AG04450 (cell line): ENCODE measurements at places on chromosomes 12 and 14.

- no peak for DNase-seq
These were observed 10.4 kb downstream of the POLE2 start for GRCh38 chr14:49677643-49678042.

DNA sequence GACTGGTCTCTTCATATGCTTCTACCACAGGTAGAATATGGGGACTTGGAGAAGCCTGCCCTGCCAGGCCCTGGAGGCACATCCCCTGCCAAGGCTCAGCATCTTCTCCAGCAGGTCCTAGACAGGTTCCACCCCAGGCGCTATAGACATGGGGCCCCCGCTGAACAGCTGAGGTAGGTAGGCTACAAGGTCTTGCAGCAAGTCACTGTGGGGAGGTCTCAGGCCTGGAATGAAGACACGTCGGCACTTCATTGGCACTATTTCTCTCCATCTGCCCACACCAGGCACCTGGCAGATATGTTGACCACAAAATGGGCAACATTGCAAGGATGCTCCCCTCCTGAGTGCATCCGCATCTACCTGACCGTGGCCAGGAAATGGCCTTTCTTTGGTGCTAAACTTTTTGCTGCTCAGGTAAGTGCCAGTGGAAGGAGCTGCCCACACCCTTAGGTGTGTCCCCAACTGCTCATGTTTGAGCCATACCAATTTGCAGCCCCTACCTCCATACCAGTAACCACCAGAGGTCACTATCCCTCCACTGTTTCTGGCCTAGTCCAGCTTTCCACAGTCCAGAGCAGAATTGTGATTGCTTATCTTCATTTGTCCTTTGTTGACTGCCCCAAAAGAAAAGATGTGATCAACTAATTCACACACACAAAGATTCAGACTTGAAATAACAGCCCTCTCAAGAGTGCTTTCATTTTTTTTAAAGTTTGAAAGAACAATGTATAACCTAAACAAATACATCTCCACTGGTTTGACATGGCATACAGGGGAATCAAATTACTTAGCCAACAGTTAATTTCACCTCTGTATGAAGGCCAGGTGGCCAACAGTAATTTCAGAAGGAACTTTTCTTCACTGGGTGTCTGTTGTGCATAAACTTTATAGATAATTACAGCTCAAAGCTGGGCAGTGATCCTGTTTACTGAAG is 16.1 kb downstream of the PIGH start:
- no peak for DNase-seq

DNA sequence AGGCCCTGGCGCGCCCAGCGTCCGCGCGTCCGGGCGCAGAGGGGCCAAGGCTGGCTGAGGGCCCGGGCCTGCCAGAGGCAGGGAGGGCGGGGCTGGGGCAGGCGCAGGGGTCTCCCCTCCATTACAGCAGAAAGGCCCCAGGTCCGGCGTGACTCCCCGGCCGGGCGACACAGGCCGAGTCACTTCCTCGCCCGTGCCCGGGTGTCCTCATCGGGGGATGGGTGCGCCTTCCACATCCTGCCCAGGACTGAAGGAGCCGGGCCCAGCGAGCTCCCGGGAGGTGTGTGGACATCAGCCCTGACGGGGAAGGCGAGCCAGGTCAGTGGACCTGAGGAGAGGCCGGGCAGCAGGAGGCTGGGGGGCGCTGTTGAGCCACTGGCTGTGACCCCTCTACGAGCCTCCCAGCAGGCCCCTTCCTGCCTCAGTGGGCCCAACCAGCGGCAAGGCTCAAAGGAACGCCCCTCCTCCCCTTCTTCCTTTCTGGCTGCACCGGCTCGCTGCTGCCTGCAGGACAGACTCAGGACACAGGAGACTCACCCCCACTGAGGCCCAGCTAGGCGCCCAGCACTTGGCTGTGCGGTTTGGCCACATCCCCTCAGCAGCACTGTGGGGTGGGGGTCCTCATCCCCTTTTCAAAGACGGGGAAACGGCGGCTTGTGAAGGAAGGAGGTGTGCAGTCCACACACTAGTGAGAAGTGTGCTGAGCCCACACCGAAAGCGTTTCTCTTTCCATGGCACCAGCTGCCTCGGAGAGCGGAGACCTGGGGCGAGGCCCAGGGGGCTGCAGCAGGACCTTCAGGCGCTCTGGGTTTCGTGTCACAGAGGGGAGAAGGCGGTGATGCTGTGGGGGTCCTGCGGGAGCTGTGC is 606 bp downstream of the TNFAIP2 start:
- no peak for DNase-seq

DNA sequence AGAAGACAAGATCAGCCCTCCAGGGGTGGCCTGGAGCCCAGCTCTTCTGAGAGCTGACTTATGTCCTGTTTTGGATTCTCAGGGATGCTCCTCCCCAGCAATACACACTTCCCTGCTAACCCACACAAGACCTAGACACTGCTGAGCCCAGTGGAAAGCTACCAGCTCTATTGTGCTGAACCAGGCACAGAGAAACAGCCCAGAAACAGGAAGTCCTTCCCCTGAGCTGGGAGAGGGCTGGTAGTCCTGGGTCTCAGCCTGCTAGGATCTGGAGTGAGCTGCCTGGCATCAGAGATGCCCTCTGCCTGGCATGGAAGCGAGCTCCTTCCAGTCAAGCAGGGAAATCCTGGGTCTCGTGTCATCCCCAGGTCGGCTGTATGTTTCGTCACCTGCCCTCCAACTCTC is 1.2 kb upstream of the LAG3 start:
- DNase-seq: no peak

GRCh38 chr12:4991373-4991772 is 52.3 kb upstream of the KCNA5 start:
- DNase-seq: no peak

DNA sequence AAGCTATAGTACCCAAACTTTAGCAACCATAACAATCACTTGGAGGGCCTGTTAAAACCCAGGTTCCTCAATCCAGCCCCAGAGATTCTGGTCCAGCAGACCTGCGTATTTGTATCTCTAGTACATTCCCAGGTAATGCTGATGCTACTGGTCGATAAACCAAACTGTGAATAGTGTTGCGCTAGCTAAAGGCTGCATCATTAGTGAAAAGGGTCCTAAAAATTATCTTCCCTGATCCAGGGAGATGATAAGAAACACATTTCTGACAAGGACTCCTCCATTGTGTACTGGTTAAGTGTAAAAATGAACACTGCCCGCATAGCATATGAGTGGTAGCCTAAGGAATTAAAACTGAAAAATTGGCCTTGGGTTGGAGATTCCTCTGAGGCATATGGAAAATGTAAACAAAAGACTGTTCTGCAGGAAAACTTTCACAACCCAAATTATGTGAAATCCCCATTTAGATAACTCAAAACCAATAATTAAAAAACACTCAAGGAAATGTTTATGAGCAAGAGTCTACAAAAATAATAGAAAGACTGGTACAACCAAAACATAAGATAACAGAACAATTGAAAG is 322.7 kb downstream of the CEP128 start:
- peak; percentile 59 for DNase-seq

GRCh38 chr12:117188961-117189724 is 1.1 kb downstream of the FBXO21 start:
- peak; percentile 20 for DNase-seq
